ENCODE measurements at places on chromosomes 6 and 20. TPM values are rescaled to one million over a fixed set of nuclear protein-coding genes. Genes with fewer than 3 reads are reported as not detected.

DNA sequence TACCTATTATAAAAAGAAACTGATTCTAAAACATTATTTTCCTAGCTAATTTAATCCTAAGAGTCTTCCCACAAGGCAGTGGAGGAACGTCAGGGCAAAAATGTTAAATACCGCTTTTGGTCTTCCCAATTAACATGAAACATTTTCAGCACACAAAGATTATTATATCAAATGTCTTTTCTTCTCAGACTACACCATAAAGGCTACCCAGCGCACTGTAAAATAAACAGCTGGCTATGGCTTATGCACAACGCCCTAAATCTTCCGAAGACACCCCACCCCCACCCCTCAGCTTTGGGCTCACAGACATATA, 1.0 kb downstream of the NUDT3 start:
- peak overlapping the region; percentile 93 for H3K4me3 ChIP-seq
- peak overlapping the region; percentile 95 for H3K27ac ChIP-seq
- H3K36me3 ChIP-seq = no peaks in the 10 kb centered on the region
- DNase-seq = no peak
- no peaks in the 10 kb centered on the region for H3K4me1 ChIP-seq

- peaks cover 3% of the 10 kb centered on the region for H3K36me3 ChIP-seq
- H3K27me3 ChIP-seq = no peaks in the 10 kb centered on the region
- H3K4me3 ChIP-seq = peak overlapping the region; percentile 98
- no peak for DNase-seq
Observed at GRCh38 chr6:30555816-30556065, 548 bp downstream of the GNL1 start.

The CST4 gene
- not detected for total RNA-seq

The CUL7 gene
- 19.3 TPM for total RNA-seq

DNA sequence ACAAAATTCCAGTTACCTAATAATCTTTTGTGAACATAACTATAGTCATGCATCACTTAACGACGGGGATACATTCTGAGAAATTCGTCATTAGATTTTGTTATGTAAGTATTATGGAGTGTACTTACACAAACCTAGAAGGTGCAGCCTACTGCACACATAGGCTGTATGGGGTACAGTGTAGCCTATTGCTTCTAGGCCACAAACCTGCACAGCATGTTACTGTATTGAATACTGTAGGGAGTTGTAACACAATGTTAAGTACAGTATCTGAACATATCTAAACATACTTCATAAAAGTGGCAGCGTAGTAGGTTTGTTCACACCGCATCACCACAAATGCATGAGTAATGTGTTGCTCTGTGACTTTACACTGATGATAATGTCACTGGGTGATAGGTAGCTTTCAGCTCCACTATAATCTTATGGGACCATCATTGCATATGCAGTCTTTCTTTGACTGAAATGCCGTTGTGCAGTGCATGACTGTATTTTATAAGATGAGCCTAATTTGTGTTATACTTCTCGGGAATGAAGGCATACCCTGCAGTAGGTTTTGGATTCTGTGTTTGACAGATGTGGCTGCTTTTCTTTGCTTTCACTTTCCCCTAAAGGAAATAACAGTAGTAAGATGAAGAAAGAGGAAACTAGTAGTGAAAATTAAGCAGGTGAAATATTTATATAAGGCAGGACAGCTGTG, 365.6 kb downstream of the FARS2 start:
- H3K36me3 ChIP-seq = no peaks in the 10 kb centered on the region
- no peaks in the 10 kb centered on the region for H3K4me1 ChIP-seq
- no peak overlapping the region for H3K27ac ChIP-seq
- H3K4me3 ChIP-seq = no peak overlapping the region
- no peak for DNase-seq

The SLC32A1 gene
- total RNA-seq = not detected

DNA sequence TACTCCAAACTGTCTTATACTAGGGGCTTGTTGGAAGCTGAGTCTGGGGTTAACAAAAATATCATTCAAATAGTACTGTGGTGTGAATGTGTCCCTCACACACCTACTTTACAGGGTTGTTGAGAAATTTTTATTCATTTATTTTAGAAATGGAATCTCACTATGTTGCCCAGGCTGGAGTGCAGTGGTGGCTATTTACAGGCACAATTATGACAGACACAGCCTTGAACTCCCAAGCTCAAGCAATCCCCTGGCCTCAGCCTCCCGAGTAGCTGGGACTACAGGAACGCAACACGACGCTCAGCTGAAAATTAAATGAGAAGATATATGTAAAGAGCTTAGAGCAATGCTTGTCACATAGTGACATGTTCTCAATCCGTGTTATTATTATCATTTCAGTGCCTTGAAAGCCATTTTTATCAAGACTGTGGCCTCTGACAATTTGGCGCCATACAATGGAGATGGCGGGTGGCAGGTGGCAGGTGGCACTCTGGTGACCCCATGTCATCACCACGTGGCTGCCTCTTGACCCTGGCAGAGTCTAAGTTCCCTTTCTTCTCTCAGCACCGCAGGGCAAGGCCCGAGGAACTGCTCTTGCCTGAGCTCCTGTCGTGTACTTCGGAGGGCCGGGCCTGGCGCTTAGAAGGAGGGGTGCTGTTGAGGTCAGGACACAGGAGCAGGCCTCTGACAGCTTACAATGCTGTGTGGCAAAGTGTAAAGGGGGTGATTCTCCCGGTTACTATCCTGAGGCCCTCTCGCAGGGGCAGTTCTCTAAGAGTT, 64.5 kb downstream of the STX11 start:
- H3K27ac ChIP-seq = peak overlapping the region; percentile 92
- no peaks in the 10 kb centered on the region for H3K36me3 ChIP-seq
- H3K4me1 ChIP-seq = no peaks in the 10 kb centered on the region
- H3K27me3 ChIP-seq = no peaks in the 10 kb centered on the region
- H3K4me3 ChIP-seq = no peak overlapping the region

DNA sequence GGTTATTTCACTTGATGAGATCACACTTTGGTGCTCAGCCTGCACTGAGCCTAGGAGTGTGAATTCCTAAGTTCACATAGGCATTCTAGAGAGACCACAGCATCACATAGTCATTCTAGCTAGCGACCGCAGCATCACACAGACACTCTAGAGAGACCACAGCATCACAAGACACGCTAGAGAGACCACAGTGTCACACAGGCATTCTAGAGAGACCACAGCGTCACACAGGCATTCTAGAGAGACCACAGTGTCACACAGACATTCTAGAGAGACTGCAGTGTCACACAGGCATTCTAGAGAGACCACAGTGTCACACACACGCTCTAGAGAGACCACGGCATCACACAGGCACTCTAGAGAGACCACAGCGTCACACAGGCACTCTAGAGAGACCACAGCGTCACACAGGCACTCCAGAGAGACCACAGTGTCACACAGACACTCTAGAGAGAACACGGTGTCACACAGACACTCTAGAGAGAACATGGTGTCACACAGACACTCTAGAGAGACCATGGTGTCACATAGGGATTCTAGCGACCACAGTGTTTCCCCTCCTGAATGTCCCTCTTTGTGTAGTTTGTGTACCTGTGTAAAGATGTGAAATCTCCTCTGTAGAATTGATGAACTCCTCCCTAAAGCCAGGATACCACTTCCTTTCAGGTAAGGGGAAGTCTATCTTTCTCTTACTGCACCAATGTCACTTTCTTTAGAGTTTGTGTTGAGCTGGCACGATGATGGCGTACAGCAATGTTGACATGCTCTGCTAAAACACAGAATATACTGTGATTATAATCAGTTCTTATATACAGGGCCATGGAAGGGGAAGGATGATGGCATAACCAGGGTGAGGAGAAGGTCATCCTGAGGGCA, 169.4 kb downstream of the ZDHHC14 start:
- no peaks in the 10 kb centered on the region for H3K4me1 ChIP-seq
- H3K4me3 ChIP-seq = no peak overlapping the region
- no peak for DNase-seq
- H3K27me3 ChIP-seq = no peaks in the 10 kb centered on the region

The ULBP2 gene
- not detected for total RNA-seq

DNA sequence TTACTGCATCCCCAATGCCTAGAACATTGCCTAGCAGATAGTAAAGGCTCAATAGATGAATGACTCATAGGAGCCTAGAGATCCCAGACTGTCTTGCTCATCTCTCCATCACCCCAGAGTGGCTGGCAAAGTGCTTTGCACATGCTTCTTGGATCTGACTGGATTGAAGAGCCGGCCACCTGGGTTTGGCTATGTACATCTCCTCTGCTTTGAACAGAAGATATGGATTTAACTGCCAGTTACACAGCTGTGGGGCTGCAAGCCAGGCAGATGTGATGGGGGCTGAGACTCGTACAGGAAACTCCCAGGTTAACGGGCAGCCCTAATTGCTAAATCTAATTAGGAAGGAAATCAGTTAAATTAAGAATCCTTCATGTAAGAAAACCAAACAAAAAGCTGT, 28.6 kb downstream of the MYLIP start:
- no peak for DNase-seq
- H3K4me3 ChIP-seq = no peak overlapping the region
- no peaks in the 10 kb centered on the region for H3K36me3 ChIP-seq
- no peaks in the 10 kb centered on the region for H3K4me1 ChIP-seq
- H3K27ac ChIP-seq = no peak overlapping the region

GRCh38 chr20:5072756-5073659, 46.8 kb downstream of the PCNA start:
- peak overlapping the region; percentile 57 for H3K27ac ChIP-seq
- DNase-seq = peak; percentile 86
- no peak overlapping the region for H3K4me3 ChIP-seq
- H3K36me3 ChIP-seq = no peaks in the 10 kb centered on the region
- H3K4me1 ChIP-seq = no peaks in the 10 kb centered on the region

The JAG1 gene
- total RNA-seq = 75.7 TPM

The KCNG1 gene
- 1.3 TPM for total RNA-seq

DNA sequence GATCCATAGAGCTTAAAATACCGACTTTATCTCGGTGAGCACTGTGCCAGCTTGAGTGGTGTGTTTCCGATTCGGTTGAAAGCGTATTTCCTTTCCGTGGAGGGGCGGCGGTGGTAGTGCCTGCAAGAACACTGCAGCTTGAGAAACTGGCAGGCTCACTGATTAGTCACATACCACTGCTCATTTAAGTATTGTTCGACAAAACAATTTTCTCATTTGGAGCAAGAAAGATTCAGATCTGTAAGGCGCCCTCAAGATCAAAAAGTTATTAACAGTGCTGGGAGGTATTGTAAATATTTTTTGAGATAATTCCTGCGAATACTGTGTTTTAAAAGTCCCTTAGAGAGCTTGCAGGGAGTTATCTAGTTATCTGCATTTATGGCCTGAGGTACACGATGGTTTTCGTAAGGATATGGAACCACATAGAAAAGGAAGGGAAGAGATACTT, 1.3 kb downstream of the MAPK14 start:
- peak overlapping the region; percentile 100 for H3K4me3 ChIP-seq
- DNase-seq = no peak

- H3K36me3 ChIP-seq = no peaks in the 10 kb centered on the region
- H3K4me1 ChIP-seq = no peaks in the 10 kb centered on the region
- peak overlapping the region; percentile 94 for H3K4me3 ChIP-seq
- H3K27ac ChIP-seq = peak overlapping the region; percentile 86
- DNase-seq = no peak
Observed at GRCh38 chr6:21663966-21664313, 70.4 kb downstream of the SOX4 start.

The NT5E gene
- total RNA-seq = 26.5 TPM

GRCh38 chr20:15703171-15703911, 869.9 kb downstream of the KIF16B start:
- H3K4me1 ChIP-seq = no peaks in the 10 kb centered on the region
- DNase-seq = no peak
- H3K36me3 ChIP-seq = no peaks in the 10 kb centered on the region
- no peak overlapping the region for H3K4me3 ChIP-seq

The EIF2S2 gene
- 55.4 TPM for total RNA-seq

The PHACTR1 gene
- 5.6 TPM for total RNA-seq

The PRKN gene
- 11.2 TPM for total RNA-seq

DNA sequence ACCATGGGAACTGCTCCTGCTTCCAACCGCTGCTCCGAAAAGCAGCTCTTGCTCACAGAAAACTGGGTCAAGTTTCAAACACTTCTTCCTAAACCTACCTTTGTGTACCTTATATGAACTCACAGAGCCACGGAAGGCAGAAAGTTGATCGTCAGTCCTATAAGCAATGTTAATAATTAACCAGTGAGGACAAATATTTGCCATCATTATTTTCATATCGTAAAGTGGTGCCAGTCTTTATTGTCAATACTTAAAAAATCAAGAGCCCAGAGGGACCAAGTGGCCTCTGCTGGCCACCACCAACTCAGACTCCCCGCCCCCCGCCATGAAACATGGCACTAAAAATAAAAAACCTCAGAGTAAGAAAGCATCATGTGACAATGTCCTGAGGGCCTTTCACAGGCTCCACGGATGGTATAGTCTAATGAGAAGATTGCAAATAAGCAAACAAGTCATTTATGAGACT, 9.1 kb upstream of the PBOV1 start:
- H3K4me1 ChIP-seq = no peaks in the 10 kb centered on the region
- no peaks in the 10 kb centered on the region for H3K36me3 ChIP-seq
- no peaks in the 10 kb centered on the region for H3K27me3 ChIP-seq
- peak; percentile 62 for DNase-seq
- H3K4me3 ChIP-seq = no peak overlapping the region

The SIGLEC1 gene
- 32.0 TPM for total RNA-seq

GRCh38 chr20:11207749-11208502, 534.1 kb upstream of the JAG1 start:
- no peaks in the 10 kb centered on the region for H3K36me3 ChIP-seq
- H3K4me1 ChIP-seq = no peaks in the 10 kb centered on the region
- H3K27ac ChIP-seq = no peak overlapping the region
- H3K27me3 ChIP-seq = no peaks in the 10 kb centered on the region

The CAP2 gene
- 7.5 TPM for total RNA-seq

DNA sequence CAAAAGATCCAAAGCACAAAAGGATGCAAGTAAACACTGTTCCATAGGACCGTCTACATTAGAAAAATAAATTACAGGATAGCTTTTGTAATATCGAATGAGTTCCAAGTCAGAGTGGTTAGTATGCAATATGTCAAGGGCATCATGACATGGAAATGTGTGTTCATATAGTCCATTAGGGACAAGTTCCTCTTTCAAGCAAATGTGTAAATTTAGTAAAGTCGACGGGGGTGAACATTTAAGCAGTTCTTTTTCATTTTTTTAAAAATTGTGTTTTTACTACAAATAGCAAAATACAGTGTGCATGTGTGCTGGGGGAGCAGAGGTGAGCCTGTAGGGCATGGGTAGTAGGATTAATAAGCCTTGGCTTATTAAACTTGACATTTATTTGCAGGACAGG, 359.0 kb downstream of the ESR1 start:
- no peak overlapping the region for H3K4me3 ChIP-seq
- no peak overlapping the region for H3K27ac ChIP-seq
- H3K27me3 ChIP-seq = no peaks in the 10 kb centered on the region
- no peaks in the 10 kb centered on the region for H3K4me1 ChIP-seq
